IMR-90 (cell line): ENCODE measurements at places on chromosomes 7 and 10. TPM values are rescaled to one million over a fixed set of nuclear protein-coding genes. Genes with fewer than 3 reads are reported as not detected.

The PLXDC2 gene
- total RNA-seq = 5.0 and 6.1 TPM in 2 replicates

The C1QL3 gene
- not detected in 2 replicates for total RNA-seq

- DNase-seq = peak; percentile 76
These were observed 2.9 kb downstream of the DEPP1 start for GRCh38 chr10:44975431-44976331.

GRCh38 chr10:71597821-71598498 lies 121.6 kb downstream of the C10orf105 start:
- DNase-seq = no peak

DNA sequence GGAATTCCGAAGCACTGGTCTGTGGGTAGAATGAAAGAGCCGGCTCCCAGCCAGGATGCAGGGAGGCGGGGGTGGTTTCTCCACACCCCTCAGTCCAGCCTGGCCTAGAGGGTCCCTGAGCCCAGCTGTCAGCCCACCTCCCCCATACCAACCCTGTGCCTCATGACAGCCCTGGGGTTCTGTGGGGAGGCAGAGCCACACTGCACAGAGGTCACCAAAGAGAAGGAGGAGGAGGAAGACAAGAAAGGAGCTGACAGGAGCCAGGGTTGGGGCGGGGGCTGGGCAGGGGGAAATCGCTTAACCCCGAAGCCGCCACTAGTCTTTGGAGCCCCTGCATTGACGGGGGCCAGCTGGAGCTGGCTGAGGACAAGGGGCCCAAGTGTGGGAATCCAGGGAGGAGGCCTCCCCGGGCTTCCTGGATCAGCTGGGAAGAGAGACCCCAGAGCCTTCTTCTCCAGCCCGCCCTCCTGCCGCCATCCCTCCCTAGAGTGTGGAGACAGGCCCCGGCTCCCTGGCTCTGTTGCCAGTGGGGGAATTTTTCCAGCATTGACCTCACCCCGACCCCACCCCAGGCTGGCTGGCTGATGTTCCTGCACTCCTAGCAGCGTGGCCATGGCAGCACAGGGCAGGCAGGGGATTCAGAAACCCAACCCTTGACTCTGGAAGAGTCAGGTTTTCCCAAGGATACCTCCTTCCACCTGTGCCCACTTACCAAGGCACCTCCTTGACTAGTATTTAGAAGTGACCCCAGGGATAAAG lies 32.5 kb downstream of the KAZALD1 start:
- no peak for DNase-seq

- DNase-seq = peak; percentile 56
These were observed 570 bp upstream of the PRTFDC1 start for GRCh38 chr10:24952707-24953645.

GRCh38 chr10:31242902-31243301 lies 76.1 kb upstream of the ZEB1 start:
- peak; percentile 99 for DNase-seq

DNA sequence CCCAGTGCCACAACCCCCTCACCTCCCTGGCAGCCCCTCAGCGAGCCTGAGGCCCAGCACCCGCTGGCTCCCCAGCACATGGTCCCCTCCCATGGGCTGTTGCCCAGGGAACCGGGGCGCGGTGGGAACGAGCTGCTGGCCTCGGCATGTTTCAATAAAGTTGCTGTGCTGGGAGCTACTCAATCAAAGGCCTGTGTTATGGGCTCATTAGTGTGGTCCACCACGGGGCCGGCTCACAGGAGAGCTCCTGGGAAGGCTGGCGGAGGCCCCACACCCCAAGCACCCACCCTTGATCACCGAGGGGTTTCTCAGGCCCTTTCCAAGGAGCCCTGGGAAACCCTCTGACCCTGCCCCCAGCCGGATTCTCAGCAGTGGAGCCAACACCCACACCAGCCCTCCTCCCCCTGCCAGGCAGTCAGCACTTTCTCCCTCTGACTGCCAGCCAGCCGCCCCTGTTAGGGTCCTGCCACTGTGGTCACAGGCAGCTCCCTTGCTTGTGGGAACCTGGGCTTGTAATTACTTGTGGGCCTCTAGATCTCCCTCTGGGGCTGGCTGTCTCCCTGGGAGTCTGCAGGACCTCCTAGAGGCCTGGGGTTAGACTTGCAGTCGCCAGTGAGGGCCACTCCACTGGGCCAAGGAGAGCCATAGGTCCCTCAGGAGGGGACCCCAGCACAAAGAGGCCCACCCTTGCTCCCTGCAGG lies 24.8 kb upstream of the TRIM8 start:
- no peak for DNase-seq
